ENCODE measurements at places on chromosomes 3 and 15. TPM values are rescaled to one million over a fixed set of nuclear protein-coding genes. Genes with fewer than 3 reads are reported as not detected.
A peak's percentile ranks its signal among the peaks of the same experiment; 100 is the strongest.

AKAP13 gene
- 292 TPM for total RNA-seq

- no peak for DNase-seq
These were observed 216.8 kb upstream of the RBMS3 start for GRCh38 chr3:29064085-29064484.

GRCh38 chr3:197354568-197355001 is 56.2 kb upstream of the DLG1 start:
- DNase-seq, result peak; percentile 77

TATDN2 gene
- 15.1 TPM for total RNA-seq

- DNase-seq, result no peak
These were observed 112.2 kb downstream of the RFTN1 start for GRCh38 chr3:16401273-16401672.

DNA sequence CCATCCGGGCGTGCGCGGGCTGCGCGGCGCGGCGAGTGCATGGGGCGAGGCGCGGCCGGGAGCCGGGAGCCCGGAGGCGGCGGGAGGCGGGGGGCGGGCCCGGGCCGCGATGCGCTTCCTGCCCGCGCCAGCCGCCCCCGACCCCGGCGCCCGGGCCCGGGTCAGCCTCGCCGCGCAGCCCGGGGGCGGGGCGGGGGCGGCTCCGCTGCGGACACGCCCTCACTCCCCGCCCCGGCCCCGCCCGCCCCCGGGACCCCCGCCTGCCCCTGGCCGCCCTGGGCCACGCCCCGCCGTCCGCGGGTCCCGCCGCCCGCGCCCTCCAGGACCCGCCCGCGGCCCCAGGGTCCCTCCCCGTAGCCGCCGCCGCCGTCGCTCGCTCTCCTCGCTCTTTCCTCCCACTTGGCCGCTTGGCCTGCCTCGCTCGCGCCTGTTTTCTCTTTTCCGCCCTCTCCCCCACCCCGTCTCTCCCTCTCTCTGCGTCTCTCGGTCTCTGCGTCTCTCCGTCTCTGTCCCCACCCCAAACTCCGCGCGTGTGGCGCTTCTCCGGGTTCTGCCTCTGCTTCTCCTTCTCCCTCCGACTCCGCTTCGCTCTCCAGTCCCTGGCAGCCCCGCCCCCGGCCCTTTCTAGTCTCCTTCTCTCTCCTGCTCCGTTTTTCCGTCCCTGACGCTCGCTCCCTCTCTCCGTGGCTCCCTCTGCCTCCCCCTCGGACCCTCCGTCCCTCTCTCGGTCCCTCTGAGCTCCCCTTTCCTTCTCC is at the start of gene PLXND1:
Gene PLXND1, minus strand, starts transcription at position 41 of the 755 bp plus-strand sequence. Its CDS starts 37 bp downstream, at position 4.
- DNase-seq, result peak; percentile 90

DNA sequence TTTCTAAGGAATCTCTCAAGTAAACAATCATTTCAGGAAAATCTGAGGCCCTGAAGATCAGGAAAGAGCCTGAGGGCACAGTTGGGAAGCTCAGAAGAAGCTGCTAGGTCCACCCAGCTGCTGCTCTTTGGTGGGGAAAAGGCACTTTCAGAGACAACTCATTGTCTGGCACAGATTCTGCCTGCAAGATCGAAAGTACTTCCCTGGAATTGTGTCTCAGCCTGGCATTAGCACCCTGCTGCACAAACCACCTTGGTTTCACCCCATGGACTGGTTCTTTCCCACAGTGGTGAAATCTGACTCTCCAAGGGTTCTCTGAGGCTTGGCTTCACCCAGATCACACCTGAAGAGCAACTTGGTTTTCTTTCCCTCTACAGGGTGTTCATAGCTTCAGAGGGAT is 18.7 kb downstream of the THRB start:
- no peak for DNase-seq

DNA sequence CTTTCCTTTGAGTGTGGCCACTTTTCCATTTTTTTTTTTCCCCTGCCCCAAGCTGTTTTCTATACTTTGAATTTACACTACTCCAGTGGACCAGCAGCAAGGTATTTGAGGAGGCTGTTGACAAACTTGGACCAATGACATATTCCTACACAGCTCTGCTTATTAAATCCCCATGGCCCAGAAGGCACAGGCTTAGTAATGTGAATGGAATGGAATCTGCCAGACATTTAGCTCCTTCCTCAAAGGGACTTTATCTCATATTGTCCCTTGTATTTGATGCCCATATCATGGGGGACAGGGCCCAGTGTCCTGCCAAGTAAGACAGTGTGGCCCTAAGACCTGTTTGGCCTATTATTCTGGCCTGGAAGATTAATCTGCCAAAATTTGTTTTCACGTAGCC is 107.5 kb downstream of the CHCHD6 start:
- no peak for DNase-seq

PLCH1 gene
- total RNA-seq, result 1.3 TPM

MUSTN1 gene
- total RNA-seq, result 26.5 TPM

GRCh38 chr15:43212299-43212698 is 8.5 kb downstream of the EPB42 start:
- no peak for DNase-seq

- no peak for DNase-seq
These were observed 227.8 kb downstream of the TBC1D5 start for GRCh38 chr3:17514597-17514996.

DNA sequence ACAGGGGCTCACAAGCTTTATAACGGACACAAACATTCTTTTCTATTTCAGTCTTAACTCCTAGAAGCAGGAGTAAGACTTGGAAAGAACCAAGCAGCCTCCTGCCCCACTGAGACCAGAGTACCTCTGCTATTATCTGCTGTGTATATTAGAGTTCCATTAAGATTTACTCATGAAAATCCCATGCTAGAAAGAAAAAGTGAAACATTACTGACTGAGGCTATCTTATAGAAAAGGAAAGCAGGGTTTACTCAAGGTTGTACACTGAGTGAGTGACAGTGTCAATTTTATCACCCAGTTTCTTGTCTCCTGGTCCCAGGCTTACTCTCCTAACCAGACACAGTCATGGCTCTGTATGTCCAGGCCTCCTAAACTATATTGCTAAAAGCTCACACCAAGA is 97.9 kb upstream of the SOX2 start:
- DNase-seq, result no peak

DNA sequence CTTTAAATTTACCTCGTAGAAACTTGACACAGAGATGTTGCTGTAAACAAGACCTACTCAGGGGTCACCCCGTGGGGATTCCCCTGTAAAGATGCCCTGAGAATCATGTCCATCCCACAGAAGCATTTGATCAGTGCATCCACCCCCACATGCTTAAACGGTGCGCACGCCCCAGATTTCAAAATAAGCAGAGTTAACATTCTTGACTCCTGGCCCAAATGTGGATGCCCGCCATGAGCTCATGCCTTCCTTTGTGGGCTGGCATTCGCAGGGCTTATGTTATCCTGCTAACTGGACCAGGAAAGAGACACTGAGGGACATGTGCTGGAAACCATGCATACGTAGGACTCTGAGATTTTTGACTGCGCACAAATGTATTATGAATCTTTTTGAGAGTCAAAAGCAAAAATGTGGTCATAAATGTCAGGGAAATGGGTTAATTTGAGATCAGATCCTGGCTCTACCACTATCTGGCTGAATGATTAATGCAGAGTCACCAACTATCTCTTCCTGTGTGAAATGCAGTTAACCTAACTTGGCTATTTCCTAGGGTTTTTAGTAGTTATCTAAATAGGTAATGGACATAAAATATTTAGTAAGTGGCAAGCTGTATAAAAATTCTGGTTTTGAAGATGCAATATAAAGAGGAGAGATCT is 9.1 kb upstream of the TP63 start:
- DNase-seq, result no peak

SCG5 gene
- not detected for total RNA-seq

- DNase-seq, result no peak
These were observed 272.8 kb upstream of the POU1F1 start for GRCh38 chr3:87549208-87549607.

TRH gene
- not detected for total RNA-seq

GRCh38 chr15:89113296-89114024 is 25.2 kb downstream of the ABHD2 start:
- no peak for DNase-seq

APBA2 gene
- total RNA-seq, result 2.0 TPM

- DNase-seq, result no peak
These were observed at the start of gene CPLX3 for GRCh38 chr15:74826364-74826819. CPLX3 (plus strand) TSS chr15:74826627; CDS start chr15:74826704, 77 bp downstream.

WWTR1 gene
- 42.6 TPM for total RNA-seq

GRCh38 chr3:155046935-155047334 is 33.2 kb upstream of the MME start:
- DNase-seq, result no peak

DNA sequence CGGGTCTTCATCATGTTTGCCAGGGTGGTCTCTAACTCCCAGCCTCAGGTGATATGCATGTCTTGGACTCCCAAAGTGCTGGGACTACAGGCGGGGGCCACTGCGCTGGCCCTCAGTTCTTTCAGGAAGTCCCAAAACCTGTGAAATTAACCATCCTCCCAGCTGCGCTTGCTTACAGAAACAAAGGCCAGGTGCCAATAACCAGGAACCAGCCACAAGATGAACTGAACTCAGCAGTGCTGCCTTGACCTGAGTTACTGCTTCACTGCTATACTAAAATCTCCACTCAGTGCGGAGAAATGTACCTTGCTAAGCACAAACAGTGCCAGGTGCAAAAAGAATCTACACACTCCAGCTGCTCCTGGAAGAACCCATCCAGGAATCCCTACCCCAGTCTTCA is 3.9 kb upstream of the GCHFR start:
- DNase-seq, result no peak

PCLAF gene
- 1.1 TPM for total RNA-seq

EOMES gene
- 0.08 TPM for total RNA-seq

DNA sequence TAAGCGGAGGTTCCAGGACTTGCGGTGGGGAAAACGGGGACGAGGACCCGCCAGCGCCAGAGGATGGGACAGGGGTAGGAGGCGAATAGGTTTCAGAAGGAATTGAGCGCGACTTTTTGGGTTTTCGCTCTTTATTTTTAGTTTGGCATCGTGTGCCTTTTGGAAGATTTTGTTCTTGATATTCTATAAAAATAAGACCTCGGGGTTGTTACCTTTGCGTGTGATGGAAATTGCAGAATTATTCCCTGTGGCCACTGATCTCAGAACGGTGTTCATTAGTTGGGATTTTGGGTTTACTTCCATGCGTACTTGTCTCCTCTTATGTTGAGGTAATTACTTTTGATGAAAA is 453 bp upstream of the CCDC14 start:
- no peak for DNase-seq

GRCh38 chr3:123286308-123287023 is 84.7 kb downstream of the SEC22A start:
- DNase-seq, result no peak

CCR8 gene
- not detected for total RNA-seq

- DNase-seq, result no peak
These were observed 14.4 kb downstream of the TNFAIP8L3 start for GRCh38 chr15:51080286-51080685.

- DNase-seq, result no peak
These were observed 37.6 kb upstream of the EPHB3 start for GRCh38 chr3:184523825-184524615.

ZKSCAN7 gene
- 2.1 TPM for total RNA-seq

NRROS gene
- 3.1 TPM for total RNA-seq

DNA sequence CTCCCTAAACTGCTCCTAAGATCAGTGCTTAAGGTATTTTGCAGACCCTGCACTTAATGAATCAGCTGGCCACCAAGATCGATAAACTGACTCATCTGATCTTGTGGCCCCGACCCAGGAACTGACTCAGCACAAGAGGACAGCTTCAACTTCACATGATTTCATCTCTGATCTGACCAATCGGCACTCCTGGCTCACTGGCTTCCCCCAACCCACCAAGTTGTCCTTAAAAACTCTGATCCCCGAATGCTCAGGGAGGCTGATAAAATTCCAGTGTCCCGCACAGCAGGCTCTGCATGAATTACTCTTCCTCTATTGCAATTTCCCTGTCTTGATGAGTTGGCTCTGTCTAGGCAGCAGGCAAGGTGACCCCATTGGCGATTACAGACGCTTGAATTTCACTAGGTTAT is 13.5 kb downstream of the HTR3E start:
- DNase-seq, result no peak

GRCh38 chr3:194688946-194689345 is 3.3 kb downstream of the FAM43A start:
- DNase-seq, result no peak

- DNase-seq, result no peak
These were observed 169.9 kb downstream of the MECOM start for GRCh38 chr3:169493521-169494141.

DNA sequence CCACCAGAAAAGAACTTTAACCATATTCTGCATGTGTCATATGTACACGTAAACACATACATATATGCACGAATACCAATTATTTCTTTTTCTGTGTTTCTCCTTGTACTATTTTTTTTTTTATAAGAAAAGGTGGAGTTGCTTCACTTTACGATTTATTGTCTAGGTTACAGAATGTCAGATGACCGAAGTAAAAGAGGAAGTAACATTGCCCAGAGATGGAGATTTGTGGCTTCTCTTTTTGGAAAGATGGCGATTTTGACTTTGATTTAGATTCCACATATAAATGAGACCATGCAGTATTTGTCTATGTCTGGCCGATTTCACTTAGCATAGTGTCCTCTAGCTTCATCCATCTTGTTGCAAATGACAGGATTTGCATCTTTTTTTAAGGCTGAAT is 293.1 kb downstream of the SV2B start:
- DNase-seq, result no peak

DNA sequence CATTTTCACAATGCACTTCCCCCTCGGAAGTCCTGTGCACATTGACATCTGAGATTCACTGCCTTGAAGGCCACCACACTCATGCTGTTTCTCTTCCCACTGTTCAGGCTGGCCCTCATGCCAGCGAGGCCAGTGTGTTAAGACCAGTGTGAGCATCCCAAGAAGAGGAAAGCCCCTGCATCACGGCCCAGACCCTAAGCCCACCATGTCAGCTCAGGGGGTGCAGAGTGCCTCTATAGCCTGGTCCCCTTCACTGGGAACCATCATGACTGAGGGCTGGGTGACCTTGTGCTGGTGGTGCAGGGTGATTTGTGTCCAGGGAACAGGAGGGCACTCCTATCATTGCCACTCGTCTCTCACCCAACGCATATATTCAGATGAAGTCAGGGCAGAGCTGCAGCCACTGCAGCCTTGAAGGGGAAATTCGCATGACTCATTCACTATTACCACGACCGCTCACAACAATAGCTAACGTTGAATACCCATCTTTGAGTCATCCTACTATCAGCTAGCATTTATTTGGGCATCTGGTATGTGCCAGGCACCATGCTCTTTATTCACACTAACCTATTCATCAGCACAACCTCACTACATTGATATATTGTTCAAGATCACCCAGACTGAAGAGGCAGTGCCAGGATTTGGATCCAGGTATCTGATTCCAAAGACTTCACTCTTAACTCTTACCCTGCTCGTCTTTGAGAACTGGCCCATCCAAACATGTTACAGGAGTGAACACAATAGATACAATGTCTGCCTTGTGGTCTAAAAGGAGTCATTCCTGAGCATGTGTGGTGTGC is 58.8 kb upstream of the SLC6A11 start:
- DNase-seq, result no peak

ST8SIA2 gene
- 3.1 TPM for total RNA-seq

Data from Right ventricle myocardium inferior (tissue), 1 donor.